Stimulated activated CD8-positive, alpha-beta memory T cell treated with anti-CD3 and anti-CD28 coated beads, Interleukin-15, amount 100 ng/mL, for 4 hours (primary cell): ENCODE measurements at places on chromosomes 6 and 20.

GRCh38 chr6:31794866-31795615 is 511 bp downstream of the VARS1 start:
- no peak for DNase-seq

GRCh38 chr6:149237464-149237863 is 80.0 kb upstream of the TAB2 start:
- DNase-seq = no peak

GRCh38 chr6:36484736-36485135 is 41.9 kb downstream of the KCTD20 start:
- no peak for DNase-seq

DNA sequence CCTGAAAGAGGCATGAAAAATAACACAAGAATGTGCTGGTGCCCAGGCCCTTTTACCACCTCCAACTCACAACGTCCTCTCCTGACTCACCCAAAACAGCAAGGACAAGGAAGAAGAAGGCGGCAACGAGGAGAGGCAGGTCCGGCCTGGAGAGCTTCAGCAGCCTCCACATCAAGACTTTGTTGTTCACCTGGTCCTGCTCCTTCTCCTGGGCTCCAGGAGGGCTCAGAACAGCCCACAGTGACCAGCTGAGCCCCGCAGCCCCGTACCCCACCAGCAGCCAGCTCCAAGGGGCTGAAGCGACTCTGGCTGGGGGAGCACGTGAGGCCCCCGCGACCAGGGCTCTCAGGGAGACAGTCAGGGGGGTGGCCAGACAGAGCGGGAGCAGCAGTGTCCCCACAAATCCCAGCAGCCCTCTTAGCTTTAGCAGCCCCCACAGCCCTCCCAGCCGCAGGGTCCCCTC is 857 bp downstream of the TAP2 start:
- no peak for DNase-seq

- no peak for DNase-seq
Observed at GRCh38 chr6:160057080-160057479, 64.5 kb upstream of the SLC22A1 start.

GRCh38 chr6:37762806-37763205 is 56.7 kb upstream of the ZFAND3 start:
- no peak for DNase-seq

GRCh38 chr6:107965746-107966145 is 7.7 kb upstream of the SEC63 start:
- no peak for DNase-seq

- no peak for DNase-seq
Observed at GRCh38 chr20:39112178-39112743, 150.1 kb downstream of the DHX35 start.

GRCh38 chr6:41027241-41027640 is 11.8 kb downstream of the UNC5CL start:
- no peak for DNase-seq

DNA sequence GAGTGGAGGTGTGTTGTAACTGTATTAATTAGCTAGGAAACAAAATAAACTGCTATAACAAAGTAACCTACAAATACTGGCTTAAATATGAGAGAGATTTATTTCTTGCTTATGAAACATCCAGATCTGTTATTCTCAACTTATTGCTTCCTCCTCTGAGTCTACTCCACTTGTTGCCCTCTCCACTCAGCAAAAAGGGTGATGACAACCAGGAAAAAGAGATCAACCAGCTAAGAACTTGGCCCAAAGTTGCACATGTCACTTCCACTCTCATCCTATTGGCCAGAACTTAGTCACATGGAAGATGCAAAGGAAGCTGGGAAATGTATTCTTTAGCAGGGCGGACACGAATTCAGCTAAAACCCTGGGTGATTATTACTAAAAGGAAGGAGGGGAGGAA is 5.2 kb upstream of the TP53RK start:
- no peak for DNase-seq

GRCh38 chr6:53263917-53264316 is 84.8 kb downstream of the ELOVL5 start:
- DNase-seq = no peak

- no peak for DNase-seq
Observed at GRCh38 chr20:10513931-10514575, 78.9 kb downstream of the SLX4IP start.

DNA sequence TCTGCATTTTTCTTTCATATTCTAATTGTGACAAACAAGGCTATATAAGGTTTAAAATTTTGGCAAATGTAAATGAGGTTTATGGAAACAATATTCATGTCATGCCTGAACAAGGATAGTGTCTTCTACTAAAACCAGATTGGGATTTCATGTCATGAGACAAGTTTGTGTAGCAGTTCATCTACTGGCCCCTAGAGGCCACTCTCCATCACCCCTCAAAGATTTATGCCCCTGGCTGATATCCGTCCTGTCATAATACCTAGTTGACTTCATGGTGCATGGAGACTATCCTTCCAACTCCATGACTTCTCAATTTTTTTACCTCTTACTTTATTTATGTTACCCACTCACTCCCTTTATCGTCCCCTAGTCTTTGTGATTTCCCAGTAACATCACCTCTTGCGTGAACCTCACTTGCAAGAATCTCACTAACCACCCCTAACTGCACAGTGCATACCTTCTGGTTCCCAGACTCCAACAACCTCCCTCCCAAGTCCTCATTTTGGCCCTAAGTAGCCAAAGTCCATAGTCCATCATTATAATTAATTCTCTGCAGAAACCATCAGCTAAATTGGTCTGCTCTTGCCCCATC is 179.8 kb downstream of the TASP1 start:
- no peak for DNase-seq

DNA sequence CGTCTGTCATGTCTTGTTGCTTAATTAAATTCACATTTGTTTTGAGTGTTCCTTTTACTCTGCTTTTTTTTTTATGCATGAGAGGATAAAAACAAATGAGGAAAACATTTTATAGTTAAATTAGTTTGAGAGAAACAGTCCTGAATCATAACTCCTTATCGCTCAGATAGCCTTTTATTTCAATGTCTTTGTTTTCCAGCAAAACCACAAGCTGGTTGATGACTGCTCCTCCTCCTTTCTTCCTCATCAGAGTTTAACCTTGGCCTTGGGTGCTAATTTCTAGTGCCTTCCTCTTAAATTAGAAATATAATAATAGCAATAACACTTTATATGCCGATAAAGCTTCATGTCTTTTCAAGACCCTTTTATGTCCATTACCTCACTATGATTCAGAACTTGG is 3.1 kb downstream of the NOX3 start:
- no peak for DNase-seq

DNA sequence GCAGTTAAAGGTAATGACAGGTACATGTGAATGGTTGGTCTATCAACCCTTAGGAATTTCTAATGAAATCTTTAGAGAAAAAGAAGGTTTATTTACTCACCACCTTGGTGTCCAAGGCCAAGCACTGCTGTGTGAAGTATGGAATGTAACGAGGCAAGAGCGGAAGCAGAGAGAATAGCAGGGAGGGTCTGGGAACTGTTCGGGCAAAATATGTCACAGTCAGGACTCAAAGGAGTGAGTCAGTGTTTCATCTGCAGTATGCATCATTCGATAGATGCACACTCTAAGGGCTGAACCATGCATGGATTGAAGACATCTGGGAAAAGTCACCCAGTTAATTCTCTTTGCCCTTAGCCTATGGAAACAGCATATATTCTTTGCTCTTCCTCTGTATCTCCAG is 33.2 kb downstream of the ADGRF5 start:
- no peak for DNase-seq
